Brain microvascular endothelial cell (primary cell): ENCODE measurements at places on chromosomes 12 and 14.
A peak's percentile ranks its signal among the peaks of the same experiment; 100 is the strongest.

GRCh38 chr12:40149673-40150260 lies 43.9 kb upstream of the SLC2A13 start:
- no peak for DNase-seq

DNA sequence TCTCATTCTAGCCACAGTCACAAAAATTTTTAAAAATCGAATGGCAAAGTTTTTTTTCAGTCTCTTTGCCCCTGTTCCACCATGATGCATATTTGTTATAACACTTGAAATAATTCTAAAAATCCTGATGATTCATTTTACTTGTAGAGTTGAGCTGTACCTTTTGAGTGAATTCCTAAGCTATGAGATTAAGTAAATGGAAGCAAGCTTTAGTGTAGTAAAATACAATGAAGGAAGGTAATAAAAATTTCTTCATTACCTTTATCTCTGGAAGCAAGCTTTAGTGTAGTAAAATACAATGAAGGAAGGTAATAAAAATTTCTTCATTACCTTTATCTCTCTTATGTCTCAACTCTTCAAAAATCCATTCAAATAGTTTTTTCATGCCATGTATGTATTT lies 46.1 kb downstream of the TMTC3 start:
- DNase-seq = no peak

DNA sequence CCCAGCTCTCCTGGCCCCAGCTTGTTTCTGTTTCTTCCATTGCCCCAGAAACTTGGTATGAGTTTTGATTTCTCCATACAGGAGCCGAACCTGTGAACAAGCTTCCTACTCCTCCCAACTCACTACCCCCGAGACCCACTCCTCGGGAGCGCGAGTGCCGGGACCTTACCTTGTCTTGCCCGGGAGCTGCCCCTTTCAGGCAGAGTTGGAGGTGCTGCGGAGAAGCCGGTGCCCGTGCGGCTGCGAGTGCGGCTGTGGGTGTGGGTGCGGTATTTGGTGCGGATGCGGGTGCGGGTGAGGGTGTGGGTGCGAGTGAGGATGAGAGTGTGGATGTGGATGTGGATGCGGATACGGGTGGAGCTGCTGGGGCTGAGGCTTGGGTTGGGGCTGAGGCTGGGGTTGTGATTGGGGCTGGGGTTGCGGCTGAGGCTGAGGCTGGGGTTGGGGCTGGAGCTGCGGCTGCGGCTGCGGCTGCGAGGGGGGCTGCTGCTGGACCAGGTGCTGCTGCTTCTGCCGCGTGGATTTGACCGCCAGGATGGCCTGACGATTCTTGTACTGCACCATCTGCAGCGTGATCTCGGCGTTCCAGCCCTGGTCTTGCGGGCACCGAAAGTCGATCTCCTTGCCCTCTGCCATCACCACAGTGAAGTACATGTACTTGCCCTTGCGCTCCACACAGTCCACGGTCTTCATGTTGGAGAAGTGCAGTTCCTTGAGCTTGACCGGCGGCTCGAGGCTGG lies 1.1 kb downstream of the PHLDA1 start:
- DNase-seq = peak; percentile 30

- DNase-seq = no peak
Observed at GRCh38 chr14:104639471-104639870, 34.9 kb upstream of the TMEM179 start.

DNA sequence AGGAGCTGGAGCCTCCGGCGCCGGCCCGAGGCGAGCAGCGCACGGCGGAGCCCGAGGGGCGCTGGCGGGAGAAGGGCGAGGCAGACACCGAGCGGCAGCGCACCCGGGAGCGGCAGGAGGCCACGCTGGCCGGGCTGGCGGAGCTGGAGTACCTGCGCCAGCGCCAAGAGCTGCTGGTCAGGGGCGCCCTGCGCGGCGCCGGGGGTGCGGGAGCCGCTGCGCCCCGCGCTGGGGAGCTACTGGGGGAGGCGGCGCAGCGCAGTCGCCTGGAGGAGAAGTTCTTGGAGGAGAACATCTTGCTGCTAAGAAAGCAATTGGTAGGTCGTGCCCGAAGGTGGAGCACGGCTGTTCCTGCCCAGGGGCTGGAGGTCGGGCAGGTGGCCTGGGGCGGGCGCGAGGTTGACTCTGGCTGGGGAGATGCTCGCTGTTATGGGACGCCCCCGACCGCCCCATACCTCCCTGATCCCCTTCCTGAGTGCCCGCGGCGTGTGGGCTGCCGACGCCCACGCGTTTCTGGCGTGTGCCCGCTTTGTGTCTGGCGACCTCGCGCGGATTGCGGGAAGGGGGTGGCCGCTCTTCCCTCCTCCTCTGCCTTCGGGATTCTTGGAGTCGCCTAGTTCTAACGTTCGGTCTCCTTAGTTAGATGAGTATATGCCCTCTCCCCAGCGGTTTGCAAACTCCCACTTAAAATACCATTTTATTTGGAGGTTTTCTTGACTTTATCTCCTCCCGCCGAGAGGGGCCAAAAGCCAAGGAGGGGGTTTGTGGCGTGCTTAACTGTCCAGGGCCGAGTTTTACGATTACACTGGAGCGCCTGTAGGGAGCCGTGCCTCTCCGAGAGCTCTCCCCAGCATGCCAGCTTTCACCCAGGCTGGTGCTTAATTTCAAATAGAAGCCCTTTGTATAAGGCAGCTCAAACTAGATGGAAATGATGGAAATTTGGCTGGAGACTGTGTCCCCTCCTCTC lies 752 bp downstream of the DACT1 start:
- DNase-seq = no peak

- peak; percentile 71 for DNase-seq
Observed at GRCh38 chr12:108856428-108857157, 790 bp downstream of the SSH1 start.

GRCh38 chr12:67269633-67270573 lies 745 bp downstream of the CAND1 start:
- DNase-seq = no peak
